ENCODE measurements at places on chromosomes 16 and 17.

- DNase-seq, result no peak
These were observed at the start of gene HID1 for GRCh38 chr17:74972107-74972972. HID1 (minus strand) TSS chr17:74972759; CDS start chr17:74972656, 103 bp downstream.

DNA sequence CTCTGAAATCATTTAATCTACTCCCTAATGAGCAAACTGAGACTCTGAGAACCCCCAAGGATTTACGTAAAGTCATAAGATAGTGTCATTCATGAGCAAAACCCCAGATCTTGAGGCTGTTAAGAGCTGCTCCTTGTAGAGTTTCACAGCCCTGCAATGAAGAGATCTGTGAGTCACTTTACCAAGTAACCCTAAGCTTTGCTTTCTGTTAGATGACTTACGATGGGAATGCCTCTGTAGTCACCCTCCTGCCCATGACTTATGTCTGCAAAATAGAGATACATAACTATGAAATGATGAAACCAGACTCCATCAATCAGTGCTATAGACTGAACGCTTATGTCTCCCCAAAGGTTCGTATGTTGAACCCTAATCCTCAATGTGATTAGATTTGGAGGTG is 117.7 kb downstream of the HS3ST3A1 start:
- no peak for DNase-seq

DNA sequence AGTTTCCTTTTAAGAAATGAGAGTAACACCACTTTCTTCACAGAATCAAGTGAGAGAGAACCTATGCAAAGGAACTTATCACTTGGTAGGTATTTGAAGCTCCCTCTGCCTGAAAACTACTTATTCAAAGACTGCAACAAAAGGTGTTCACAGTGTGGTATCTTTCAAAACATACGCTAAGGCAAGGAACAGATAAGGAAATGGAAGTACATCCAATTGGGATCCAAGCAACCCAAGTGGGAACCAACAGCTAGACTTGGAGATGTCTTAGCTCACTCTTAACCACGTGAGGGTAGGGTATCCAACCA is 431 bp upstream of the PPM1E start:
- DNase-seq, result no peak

GRCh38 chr16:89334988-89335802 is 117.7 kb downstream of the ZNF778 start:
- no peak for DNase-seq

- no peak for DNase-seq
These were observed 105.4 kb downstream of the STX8 start for GRCh38 chr17:9470171-9470570.

- DNase-seq, result no peak
These were observed 47.0 kb downstream of the COTL1 start for GRCh38 chr16:84570739-84571403.

- DNase-seq, result no peak
These were observed 2.0 kb downstream of the PRSS33 start for GRCh38 chr16:2785101-2785991.

All from left renal cortex interstitium (tissue), 4 donors.